Hippocampal formation (tissue), 2 donors: ENCODE measurements at places on chromosomes 12 and 14.

- DNase-seq: no peak
These were observed 69.9 kb downstream of the ARL6IP4 start for GRCh38 chr12:123050331-123050831.

GRCh38 chr14:106044949-106045596, 518.7 kb downstream of the TMEM121 start:
- DNase-seq: no peak

DNA sequence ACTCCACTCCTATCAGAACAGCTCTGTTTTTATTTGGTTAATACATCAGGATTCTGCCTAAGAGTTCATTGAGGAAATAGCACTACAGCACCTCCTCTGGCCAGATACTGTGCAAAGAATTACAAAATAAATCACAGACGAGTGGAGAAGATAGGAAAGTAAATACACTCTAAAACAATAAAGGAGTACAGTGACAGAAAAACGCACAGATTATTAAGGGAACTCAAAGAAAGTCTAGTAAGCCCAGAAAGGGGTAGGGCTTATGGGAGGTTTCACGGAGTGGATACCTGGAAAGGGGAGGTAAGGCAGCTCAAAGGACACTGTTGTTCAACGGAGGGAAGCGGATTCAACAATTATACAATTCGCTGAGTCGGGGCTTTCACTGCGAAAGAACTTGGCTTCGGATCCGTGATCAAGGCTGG, 5.5 kb downstream of the OR10AD1 start:
- peak; percentile 61 for DNase-seq

GRCh38 chr12:53380794-53381730, 1.1 kb downstream of the SP1 start:
- no peak for DNase-seq

- DNase-seq: no peak
These were observed 6.7 kb upstream of the MLEC start for GRCh38 chr12:120680165-120680738.

- no peak for DNase-seq
These were observed 11.2 kb upstream of the POP5 start for GRCh38 chr12:120592121-120593049.

DNA sequence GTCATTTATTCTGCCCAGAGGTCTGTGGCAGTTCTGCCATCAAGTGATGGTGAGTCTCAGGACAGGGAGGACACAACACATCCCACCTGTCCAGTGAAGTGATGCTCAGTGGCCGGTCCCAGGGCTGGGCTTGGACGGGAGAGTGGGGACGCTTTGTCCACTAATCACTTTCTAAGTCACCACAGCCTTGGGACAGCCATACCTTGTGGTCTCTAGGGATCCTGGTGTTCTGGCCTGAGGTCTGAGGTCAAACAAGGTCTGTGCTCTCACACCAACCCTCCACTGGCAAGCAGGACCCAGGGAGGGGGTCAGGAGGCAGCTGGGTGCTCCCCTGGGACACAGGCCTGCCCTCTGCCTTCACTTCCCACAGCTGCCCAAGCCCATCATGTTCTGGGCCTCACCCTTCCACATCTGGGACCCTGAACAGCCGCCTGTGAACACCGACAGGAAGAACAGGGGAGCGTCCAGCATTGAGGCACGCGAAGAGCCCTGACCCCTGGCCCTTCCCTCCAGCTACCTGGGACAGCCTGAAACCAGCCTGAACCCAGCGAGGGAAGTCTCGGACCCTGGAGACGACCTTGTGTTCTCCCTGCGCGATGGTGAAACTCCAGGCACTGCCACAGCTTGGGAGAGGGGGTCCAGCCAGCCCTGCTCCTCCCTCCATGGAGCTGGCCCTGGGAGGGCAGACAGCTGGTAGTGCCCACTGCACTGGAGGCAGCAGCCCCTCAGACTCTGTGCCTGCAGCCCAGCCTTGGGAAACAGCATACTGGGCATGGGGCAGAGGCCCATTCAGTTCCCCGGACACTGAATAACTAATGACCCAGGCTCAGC, 19.7 kb upstream of the GPR132 start:
- DNase-seq: no peak

- DNase-seq: no peak
These were observed at the start of gene TESPA1 for GRCh38 chr12:54984658-54985376. Gene TESPA1 (minus strand): TSS chr12:54984762. CDS start chr12:54974562, 10,200 bp downstream.

DNA sequence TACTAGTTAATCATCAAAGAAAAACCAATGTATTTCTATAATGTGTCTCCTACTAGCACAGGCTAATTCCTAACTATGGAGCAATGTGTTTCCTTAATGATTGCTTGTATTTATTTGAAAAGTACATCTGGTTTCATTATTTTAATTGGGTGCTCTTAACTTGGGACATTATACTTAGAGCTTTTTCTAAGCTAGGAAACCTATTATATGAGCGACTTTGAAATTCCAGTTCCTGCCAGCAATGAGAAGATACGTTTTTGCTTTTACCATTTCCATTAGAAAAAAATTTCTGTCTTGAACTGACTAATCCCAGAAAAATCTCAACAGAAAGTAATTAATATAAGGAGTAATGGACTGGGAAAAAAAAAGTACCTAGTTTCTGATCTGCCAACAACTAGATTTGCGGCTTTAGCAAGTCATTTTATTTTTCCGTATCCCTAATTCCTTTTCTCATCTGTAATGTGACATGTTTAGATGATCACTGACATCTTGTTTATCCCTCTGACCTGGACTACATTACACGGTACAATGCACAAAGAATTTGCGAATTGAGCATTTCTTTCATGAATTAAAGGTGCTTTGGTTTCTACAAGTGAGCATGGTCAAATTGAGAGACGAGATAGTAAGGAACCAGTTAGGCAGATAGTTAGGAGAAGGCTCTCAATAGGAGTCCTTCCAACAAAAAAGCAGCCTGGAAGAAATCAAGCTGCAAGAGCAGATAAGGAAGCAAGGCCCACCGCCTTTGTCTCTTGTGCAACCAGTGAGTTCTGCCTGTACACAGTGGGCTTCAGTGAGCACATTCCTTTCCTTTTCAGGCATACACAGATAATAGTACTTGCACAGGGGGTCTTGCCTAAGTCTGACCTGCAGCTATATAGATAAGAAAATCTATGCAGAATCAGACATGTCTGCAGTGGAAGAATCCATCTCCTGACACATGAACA, 1765.0 kb upstream of the FLRT2 start:
- no peak for DNase-seq

- DNase-seq: no peak
These were observed 2.4 kb downstream of the AMN start for GRCh38 chr14:102924632-102925588.

DNA sequence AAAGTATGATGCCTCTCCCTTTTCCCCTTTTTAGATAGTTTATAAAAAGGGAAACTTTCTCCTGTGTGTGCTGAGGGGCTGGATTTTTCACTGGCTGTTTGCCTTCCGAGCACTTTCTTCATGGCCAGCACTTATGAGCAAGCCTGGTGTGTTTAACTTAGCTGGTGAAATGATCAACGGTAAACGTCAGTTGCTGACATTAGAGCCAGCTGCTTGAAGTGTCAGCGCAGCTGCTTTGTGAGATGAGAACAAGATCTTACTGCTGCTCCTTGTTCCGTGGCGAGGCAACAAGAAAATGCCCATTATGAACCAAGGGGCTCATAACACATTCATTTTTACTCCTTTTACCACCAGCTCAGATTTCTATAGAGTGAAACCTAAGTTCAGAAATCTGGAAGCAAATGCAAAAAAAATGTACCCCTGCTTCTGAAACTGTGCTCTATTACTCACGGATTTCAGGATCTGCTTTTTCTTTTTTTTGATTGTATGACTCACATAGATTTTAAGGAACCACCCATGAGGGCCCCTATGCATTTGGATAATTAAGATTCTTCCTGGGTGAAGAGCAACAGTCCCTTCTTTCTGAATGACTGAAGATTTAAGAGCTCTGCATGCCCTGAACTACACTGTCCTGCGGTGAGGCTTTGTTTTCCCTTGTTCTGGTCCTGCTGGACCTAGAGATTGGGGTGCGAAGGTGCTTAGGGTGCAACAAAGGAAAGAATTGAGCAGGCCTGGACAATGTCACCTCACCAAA, 74.3 kb upstream of the CPM start:
- no peak for DNase-seq

GRCh38 chr12:96828169-96828789, 78.8 kb upstream of the NEDD1 start:
- DNase-seq: no peak

DNA sequence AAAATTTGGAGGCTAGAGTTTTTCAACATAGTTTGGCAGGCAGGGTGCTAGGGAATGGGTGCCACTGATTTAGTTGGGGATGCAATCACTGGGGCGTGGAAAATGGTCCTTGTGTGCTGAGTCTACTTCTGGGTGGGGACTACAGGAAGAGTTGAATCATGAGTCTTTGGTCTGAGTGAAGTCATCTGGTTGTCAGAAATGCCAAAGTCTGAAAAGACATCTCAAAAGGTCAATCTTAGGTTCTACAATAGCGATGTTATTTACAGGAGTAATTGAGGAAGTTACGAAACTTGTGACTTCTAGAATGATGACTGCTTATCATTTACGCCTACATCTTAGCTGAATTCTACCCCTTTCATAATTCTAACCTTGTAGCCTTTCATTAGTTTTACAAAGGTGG, 209.1 kb downstream of the NUBPL start:
- no peak for DNase-seq

GRCh38 chr12:103838254-103838914, 2.6 kb downstream of the NT5DC3 start:
- DNase-seq: no peak

- no peak for DNase-seq
These were observed 388.6 kb downstream of the CCDC91 start for GRCh38 chr12:28578833-28579252.

- DNase-seq: no peak
These were observed 1067.9 kb downstream of the BCL11B start for GRCh38 chr14:98204139-98204538.

DNA sequence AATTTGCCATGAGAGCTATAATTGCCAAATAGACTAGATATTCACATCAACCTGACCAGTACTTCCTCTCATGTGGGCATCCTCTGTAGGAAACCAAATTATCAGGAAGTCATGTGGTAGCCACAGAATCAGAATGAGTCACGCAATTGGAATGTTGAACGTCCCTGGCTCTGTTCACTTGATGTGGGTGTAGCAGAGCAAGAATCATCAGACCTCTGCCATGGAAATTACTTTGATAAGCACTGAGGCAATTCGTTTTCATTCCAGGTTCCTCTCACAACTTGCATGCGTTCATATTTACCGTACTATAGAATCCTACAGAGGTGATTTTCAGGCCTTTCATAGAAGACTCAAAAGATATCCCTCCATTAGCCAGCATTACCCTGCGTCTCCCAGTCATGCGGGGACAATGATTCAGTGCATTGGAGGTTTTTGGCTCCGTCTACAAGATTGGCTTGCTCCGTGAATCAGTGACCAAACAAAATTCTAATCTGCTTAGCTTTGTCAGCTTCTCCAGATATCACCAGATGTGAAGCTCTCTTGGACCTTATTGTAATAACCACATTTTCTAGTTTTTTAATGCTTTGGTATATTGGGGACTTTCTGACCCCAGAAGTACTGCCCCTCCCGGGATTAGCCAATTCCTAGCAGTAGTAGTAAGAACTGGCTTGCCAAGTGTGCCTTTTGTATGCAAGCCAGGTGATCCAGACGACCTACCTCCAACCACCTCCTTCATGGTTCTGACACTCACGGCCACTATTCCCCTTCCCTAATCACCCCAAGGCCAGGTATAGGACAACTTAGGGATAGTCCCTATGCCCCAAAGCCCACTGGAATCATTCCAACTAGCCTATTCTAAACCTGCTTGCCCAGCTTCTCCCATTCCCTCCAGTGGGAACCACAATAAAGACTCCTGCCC, 133.4 kb downstream of the KICS2 start:
- peak; percentile 53 for DNase-seq

DNA sequence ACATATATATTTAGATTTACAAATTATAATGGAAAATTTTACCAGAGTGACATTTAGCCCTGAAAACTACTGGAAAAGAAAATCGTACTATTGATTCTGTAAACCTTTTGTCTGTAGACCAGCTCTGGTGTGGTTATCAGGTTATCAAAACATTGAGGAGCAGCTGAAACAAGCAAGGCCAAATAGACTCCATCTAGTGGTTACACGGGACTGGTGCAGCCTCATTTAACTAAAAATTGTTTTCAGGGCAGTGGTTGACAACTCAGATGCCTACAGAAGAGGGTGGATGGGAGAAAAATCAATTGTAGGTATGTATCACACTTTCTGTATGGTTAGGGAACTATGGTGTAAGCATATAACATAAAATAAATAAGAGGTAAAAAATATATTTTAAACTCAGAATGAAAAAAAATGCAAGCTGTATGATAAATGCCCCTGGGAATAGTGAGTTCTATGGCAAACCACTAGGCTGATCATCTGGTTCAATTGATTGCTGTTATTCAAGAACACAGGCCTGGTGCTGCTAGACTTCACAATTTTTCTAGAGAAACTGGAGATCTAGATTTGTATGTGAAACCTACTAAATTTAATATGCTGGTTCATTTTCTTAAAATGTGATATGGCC, 51.2 kb downstream of the ACSS3 start:
- peak; percentile 61 for DNase-seq

GRCh38 chr12:18683327-18684013, 54.3 kb downstream of the PLCZ1 start:
- no peak for DNase-seq

DNA sequence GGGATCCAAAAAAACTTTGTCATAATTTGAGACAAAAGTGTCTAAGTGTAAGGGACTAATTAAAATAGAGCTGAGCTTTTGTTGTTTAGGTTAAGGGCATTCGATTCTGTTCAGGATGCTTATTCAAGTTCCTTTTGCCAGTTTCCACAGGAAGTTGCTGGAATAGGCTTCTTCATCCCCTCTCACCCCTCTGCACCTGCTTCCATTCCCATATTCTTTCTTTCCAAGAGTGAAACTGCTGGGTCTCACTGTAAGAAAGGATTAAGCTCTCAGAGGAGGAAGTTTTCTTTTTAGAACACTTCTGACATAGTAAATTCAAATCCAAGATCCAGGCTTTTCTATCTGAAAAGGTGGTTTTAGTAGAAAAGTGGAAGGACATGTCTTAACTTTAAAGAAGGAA, 61.4 kb downstream of the POLR3B start:
- no peak for DNase-seq

- DNase-seq: no peak
These were observed 58.7 kb downstream of the FUT8 start for GRCh38 chr14:65471038-65471878.

DNA sequence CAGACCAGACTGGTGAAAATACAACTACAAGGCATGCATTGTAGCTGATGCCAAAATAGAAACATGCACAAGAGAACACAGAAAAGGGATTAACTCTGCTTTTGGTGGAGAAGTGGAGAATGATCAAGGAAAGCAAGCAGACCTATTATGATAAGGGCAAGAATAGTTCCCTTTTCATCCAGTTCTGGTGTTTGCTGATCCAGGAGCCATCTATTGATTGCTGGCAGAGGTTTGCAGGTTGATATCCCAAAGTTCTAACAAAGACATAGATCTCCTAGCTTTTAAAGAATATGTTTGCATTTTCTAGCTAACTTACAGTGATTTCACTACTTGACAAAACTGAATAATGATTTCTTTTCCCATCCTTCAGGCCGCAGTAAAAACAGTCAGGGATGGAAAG, 166.2 kb upstream of the CDKN3 start:
- no peak for DNase-seq

DNA sequence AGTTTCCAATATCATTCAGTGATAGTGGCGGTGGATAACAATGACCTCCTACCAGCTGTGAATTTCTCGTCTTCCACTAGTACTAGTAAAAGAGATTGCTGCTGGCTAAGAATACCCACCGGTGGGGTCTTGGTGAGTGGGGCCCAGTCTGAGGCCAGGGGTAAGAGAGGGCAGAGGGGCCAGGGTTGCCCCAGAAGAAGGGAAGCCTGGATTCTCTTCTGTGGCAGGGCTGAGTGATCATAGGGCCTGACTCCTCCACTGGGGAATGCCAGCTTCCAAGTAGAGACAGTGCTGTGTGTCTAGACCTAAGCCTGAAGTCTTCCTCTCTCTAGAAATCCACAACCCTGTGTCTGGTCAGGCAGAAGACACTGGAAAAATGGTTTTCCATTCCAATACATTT, 5.8 kb upstream of the TMEM63C start:
- DNase-seq: no peak
